ENCODE measurements at places on chromosomes 3 and 15. TPM values are rescaled to one million over a fixed set of nuclear protein-coding genes. Genes with fewer than 3 reads are reported as not detected.

Gene LIPH
- not detected for total RNA-seq

Gene TMEM45A
- 0.26 TPM for total RNA-seq

- no peak for DNase-seq
- no peak overlapping the region for H3K4me3 ChIP-seq
- H3K36me3 ChIP-seq, result peaks cover 49% of the 10 kb centered on the region
- no peak overlapping the region for H3K27ac ChIP-seq
- H3K4me1 ChIP-seq, result peaks cover 9% of the 10 kb centered on the region
Measured at GRCh38 chr15:60464836-60465630, 13.9 kb downstream of the ICE2 start.

Gene MORC1
- not detected for total RNA-seq

GRCh38 chr3:75303741-75304140 lies 360.4 kb upstream of the FRG2C start:
- H3K27me3 ChIP-seq, result no peaks in the 10 kb centered on the region
- no peak overlapping the region for H3K27ac ChIP-seq
- no peak for DNase-seq

DNA sequence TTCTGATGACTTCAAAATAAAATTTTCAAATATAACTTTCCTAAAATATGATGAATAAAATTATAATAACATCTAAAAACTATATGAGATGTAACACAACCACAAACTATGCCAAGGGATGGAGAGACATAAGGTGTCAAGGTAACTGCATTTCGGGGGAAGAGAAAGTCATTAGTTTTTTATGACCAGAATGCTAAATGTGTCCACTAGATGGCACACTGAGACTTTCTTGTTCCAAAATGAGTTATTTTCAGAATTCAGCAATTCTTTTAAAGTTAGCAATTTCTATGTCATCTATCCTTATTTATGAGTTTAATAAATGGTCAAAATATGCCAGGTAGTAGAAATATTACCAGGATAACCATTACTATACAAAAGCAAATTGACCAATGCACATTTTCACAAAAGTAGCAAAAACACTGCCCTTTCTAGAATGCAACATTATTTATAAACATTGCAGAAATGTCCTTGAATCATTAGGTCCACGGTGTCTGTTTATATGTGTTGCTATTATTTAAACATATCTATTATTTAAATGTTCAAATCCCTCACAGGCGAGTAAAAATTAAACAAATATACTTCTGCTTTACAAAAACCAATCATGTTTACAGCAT lies 374.2 kb downstream of the PLCL2 start:
- no peak for DNase-seq
- H3K4me1 ChIP-seq, result peaks cover 2% of the 10 kb centered on the region
- no peak overlapping the region for H3K4me3 ChIP-seq
- H3K27me3 ChIP-seq, result no peaks in the 10 kb centered on the region
- H3K27ac ChIP-seq, result no peak overlapping the region
- no peaks in the 10 kb centered on the region for H3K36me3 ChIP-seq

DNA sequence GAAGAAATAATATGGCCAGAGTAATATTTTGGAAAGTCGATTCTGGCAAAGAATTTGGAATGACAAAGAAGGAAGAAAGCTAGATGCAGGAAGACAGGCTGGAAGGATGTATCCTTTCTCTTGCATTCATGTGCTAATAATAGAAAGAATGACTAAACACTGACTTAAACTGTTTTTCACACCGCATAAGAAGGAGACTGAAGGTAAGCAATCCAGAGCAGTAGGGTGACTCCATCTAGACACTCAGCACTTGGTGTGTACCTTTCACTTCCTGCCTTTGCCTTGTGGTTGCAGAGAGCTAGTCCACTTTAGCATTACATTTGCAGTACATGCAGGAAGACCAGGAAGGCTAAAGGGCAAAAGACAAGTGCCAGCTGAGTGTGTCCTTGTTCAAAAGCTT lies 234.6 kb downstream of the RBMS3 start:
- H3K36me3 ChIP-seq, result no peaks in the 10 kb centered on the region
- H3K4me3 ChIP-seq, result no peak overlapping the region
- DNase-seq, result no peak
- H3K4me1 ChIP-seq, result no peaks in the 10 kb centered on the region

- no peak overlapping the region for H3K27ac ChIP-seq
- no peak for DNase-seq
- no peak overlapping the region for H3K4me3 ChIP-seq
- H3K27me3 ChIP-seq, result no peaks in the 10 kb centered on the region
- H3K36me3 ChIP-seq, result no peaks in the 10 kb centered on the region
Measured at GRCh38 chr3:60979461-60980341, 271.6 kb downstream of the FHIT start.

Gene GOLGA6L7
- not detected for total RNA-seq

DNA sequence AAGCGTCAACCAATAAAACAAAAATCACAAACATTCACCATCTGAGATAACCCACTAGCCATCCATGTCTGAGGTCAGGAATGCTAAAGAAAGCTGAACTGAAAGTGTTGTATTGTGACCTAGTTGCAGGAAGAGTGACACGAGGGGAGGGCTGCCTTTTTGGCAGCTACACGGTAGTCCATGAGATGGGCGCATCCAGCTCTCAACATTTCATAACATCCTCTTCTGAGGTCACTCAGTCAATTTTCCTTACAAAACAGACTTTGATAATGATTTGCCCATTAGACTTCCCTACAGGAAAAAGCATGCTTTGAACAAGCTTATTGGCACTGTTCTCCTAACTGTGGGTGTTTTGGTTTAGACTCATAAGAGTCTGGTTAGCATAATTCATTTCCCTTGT lies 15.4 kb upstream of the SHF start:
- no peak overlapping the region for H3K4me3 ChIP-seq
- no peak overlapping the region for H3K27ac ChIP-seq
- H3K4me1 ChIP-seq, result peaks cover 9% of the 10 kb centered on the region
- H3K36me3 ChIP-seq, result no peaks in the 10 kb centered on the region
- H3K27me3 ChIP-seq, result peaks cover 22% of the 10 kb centered on the region

Data from activated CD8-positive, alpha-beta memory T cell treated with anti-CD3 and anti-CD28 coated beads, Interleukin-2, amount 10 ng/mL, durations not matched to agents 7 days and 5 days (primary cell).